Hypothalamus (tissue), 51 donors: ENCODE measurements at places on chromosomes 12 and 14.

GRCh38 chr14:68164711-68165113, 345.1 kb downstream of the RAD51B start:
- no peak for DNase-seq

DNA sequence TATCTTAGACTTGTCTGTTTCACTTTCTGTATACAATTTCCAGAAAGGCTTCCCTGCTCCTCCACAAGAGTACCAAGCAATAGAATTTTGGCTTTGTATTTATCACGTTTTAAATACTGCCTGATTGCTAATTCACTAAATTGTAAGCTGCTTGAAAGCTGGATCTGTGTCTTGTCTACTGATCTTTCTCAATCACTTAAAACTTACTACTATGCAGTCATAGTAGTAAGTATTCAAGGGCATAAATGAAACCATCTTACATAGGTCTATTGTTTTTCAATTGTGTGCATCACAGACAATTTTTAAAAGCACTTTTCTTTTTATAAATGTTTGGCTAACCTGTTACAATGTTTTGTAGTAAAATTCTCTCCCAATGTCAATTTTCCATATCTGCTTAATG, 1.2 kb upstream of the GLIPR1L2 start:
- no peak for DNase-seq

GRCh38 chr14:25944020-25944419, 653.8 kb downstream of the NOVA1 start:
- no peak for DNase-seq

- DNase-seq = no peak
Observed at GRCh38 chr14:50082784-50083466, 33.4 kb downstream of the VCPKMT start.

GRCh38 chr14:50744231-50744630, 76.1 kb upstream of the SAV1 start:
- no peak for DNase-seq

- DNase-seq = no peak
Observed at GRCh38 chr14:59126714-59127436, 61.6 kb upstream of the DAAM1 start.

DNA sequence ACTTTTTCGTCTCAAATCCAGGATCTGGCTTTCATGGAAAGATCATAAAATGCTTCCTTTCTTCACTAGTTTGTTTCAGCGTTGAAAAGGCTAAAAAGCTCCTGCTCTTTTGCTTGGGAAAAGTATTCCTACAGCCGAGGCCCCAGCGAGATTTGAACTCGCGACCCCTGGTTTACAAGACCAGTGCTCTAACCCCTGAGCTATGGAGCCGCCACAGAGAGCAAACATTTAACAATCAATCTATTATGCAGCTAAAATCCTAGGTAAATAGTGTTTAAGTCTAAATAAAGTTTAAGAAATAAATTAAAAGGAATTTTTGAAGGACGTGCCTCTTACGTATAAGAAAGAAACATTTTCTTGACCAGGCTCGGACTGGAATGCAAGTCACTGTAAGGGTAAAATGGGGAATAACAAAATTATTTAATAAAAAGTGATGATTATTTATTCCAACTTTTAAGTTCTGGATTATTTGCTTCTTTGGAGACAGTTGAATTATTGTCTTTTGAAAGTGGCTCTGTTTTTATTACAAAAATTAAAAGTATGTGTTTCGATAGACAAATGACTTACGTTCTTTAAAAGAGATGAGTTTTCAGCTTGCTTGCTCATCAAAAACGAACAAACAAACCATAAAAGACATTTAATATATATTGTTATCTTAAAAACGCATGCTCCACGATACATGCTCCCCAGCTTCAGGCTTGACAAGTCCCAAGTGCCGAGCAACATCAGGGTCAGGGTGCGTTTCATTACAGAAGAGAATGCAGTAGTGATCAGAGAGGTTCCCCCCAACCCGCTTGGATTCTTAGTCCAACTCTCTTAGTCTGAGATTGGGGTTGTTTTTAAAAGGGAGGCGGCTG, 10.2 kb downstream of the OR6S1 start:
- DNase-seq = no peak

GRCh38 chr14:95185767-95186392, 28.6 kb upstream of the DICER1 start:
- no peak for DNase-seq

DNA sequence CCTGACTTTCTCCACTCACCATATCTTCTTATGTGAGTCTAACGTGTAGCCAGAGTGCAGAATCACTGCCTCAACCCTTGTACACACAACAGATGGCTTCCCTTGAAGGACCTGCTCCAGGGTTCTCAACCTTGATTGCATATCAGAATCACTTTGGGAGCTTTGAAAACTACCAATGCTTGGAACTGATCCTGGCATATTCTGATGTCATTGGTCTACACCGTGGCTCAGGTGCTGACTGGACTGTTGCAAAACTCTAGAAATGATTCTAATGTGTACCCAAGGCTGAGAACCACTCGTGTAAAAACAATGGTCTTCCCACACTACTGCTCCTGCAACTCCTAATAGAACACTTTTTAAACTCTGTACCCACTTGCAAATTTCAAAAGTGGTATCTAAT, 18.5 kb downstream of the TMEM132D start:
- DNase-seq = no peak

GRCh38 chr12:120101617-120102016, 14.9 kb downstream of the RAB35 start:
- DNase-seq = no peak

GRCh38 chr12:55017416-55017925, 2.3 kb upstream of the NEUROD4 start:
- no peak for DNase-seq

DNA sequence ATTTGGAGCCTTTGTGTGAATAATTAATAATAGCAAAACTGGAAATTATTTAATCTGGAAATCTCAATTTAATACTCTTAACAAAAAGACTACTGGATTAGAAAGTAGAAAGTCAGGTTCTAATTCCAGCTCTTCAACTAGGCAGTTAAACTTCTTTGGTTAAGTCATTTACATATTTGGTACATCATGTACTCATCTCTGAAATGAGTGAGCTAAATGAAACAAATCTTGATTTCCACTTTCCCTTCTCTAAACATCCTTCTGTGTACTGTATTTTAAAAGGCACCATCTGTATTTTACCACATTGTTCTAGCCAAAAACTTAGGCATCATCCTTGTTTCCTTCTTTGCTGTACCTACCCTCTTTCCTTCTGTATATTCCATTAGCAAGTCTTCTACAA, 26.9 kb downstream of the CRADD start:
- DNase-seq = no peak

DNA sequence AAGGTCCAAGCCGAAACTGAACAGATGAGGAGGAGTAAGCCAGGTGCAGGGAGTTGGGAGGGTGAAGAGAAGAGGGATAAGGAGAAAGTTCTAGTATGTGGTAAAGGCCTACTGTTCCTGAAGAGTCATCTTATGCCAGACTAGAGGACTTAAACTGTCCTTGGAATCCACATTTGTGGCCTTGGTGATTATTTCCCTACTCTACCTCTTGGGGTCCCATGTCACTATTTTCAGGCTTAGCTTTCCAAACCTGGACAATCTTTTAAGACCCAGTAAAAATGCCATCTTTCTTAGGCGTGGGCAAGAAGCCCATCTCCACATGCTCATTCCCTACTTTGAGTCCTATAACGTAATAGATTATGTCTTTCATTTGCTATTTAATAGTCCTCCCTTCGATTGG, 40.1 kb upstream of the CRY1 start:
- no peak for DNase-seq

DNA sequence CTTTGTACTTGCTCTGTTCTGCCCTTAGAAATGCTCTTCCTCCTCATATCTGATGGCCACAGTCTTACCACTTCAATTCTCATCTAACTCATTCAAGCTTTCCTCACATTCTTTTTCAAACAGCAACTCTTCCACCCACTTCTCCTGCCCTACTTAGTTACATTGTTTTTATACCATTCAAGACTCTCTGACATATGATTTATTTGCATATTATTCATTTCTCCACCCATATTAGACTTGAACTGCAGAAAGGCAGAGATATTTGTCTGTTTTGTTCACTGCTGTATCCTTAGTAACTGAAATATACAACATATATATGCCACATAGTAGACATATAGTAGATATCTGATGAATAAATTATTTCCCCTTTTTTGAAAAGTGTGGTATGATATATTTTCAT, 95.5 kb upstream of the DCN start:
- DNase-seq = no peak

DNA sequence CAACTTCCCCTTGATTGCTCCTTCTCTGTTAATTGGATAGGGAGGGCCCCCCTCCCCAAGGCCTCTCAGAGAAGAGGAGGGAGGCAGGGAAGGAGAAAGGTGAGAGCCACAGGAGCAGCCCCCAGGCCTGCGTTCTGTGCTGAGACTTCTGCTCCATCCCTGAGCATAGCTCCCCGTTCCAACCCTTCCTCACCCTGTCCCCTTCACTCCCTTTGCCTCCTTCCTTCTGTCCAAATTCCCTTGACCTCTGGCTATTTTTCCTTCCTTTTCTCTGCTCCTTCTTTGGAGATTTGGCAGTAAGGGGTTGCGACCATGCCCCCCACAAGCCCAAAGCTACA, 788 bp upstream of the ASIC1 start:
- no peak for DNase-seq

- DNase-seq = no peak
Observed at GRCh38 chr12:81332054-81332453, 254.2 kb downstream of the ACSS3 start.

DNA sequence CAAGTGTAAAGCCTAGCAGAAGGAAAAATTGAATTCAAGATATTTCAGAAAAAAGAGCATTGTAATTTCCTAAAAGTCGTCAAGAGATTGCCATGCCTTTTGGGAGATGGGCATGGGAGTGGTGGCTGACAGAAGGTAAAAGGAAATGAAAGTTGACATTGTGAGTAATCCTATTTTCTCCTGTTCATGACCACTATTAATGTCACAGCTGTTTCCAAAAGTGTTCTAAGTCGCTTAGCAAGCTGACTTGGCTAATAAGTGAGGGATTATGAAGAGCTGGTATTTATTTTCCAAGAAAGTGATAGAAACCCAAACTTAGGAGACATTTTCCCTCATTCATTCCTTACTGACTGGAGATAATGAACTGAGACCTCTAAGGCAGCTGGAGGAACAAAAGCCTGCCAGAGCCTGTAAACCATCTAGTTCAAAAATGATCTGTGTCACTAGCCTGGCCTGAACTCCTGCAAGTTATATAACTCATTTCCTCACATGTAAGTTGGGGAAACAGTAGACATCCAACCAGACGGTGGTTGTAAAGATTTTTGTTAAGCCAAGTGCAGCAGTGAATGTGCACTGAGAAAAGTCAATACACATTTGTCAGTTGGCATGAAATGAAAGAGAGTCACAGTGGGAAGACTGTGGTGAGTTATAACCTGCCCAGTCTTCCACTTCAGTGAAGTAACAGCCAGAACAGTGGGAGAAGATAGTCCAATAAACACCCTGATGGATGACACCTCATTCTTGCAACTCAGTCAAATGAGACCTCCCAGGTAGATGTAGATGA, 75.8 kb downstream of the DIO2 start:
- DNase-seq = no peak

DNA sequence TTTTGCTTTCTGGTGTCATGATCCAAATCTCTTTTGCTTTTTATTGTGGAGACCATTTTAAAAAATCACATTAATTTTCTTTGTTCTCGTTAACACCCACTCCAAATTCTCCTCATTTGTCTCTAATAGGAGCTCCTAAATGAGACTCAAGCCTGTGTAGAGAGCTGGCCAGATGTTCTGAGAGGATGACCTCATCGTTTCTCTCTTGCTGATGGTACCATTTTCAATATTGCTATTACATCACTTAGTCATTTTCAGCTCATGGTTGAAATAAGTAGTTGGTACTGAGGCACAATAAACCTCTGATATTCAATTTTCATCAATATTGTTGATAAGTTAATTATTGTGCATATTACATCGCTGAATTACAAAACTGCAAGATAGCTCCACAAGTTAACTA, 31.5 kb downstream of the SPTB start:
- DNase-seq = no peak

- DNase-seq = no peak
Observed at GRCh38 chr14:104794099-104794498, 1.4 kb downstream of the AKT1 start.

DNA sequence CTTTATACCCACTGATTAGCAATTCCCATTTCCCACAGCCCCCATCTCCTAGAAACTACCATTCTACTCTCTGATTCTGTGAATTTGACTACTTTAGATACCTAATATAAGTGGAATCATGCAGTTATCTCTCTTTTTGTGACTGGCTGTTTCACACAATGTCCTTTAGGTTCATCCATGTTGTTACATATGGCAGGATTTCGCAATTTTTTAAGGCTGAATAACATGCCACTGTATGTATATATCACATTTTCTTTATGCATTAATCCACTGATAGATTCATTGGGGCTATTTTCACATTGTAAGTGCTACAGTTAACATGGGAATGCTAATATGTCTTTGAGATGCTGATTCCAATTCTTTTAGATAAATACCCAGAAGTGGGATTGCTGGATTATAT, 11.8 kb upstream of the TBK1 start:
- DNase-seq = no peak

DNA sequence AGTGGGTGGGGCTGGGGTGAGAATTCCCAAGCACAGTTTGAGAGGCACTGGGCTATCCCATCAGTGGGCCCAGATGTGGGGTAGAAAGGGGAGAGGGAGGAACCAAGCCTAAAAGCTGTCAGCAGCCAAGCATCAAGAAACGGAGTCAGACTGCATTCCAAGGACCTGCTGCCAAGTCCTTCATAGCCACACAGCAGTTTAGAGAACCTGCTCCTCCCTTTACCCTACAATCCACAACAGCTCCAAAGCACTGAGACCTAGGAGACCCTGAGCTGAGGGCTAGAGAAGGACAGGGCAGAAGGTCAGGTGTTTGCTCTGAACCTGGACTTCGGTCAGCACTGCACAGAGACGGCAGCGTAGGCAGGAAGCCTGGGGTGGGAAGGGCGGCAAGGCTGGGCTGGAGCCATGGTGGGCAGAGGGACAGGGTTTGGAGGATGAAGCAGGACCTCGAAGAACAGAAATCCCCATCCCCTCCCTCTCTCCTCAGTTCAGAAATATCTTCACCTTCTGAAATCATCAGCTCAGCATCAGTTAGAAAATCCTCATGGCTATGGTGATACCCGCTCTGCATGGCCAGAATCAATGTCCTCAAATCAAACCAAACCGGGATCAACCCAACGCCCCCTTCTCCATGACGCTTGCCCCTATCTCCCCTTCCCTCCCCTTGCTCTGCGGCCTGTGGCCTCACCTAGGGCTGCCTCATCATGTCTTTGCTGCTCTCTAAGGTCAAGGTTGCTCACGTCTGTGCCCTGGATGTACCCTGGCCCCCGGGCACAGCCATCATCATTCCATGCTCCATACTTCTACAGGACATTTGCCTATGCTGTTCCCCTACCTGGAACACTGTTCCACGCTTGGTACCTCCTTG, 12.9 kb upstream of the SERPINA4 start:
- no peak for DNase-seq

DNA sequence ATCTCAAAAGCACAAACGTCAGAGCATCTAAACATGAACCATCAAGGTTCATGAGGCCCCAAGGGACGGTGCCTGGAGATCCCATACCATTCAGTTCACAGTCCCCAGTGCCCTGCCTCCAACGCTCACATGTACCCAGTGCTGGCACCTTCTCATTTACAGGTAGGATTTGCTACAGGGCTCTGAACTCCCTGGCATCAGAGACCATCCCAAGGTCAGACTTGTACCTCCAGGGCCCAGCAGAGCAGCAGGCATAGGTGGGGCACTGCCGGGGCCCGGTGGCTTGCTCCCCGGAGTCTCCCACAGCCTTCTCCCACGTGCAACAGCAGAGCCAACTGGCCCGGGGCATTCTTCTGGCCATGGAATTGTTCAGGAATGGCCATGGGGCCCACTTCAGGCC, 114.8 kb downstream of the BCL11B start:
- no peak for DNase-seq
